ENCODE measurements at places on chromosomes 2 and 18. TPM values are rescaled to one million over a fixed set of nuclear protein-coding genes. Genes with fewer than 3 reads are reported as not detected.

DNA sequence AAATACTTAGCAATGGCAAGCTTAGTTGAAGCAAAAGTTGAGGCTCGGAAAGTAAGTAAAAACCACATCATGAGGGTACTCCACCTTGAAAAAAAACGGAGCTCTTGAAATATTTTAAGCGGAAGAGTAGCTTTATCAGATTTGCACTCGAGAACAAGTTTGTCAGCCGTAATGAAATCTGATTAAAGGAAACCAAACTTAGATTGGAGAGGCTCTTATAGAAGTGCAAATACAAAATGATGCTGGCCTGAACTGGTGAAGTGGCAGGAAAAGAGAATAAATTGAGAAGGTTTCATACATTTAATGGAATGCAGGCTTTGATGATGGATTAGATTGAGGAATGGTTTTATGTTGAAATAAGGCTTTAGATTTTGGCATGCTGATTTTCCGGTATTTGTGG lies 484.2 kb downstream of the PID1 start:
- DNase-seq, result no peak

DNA sequence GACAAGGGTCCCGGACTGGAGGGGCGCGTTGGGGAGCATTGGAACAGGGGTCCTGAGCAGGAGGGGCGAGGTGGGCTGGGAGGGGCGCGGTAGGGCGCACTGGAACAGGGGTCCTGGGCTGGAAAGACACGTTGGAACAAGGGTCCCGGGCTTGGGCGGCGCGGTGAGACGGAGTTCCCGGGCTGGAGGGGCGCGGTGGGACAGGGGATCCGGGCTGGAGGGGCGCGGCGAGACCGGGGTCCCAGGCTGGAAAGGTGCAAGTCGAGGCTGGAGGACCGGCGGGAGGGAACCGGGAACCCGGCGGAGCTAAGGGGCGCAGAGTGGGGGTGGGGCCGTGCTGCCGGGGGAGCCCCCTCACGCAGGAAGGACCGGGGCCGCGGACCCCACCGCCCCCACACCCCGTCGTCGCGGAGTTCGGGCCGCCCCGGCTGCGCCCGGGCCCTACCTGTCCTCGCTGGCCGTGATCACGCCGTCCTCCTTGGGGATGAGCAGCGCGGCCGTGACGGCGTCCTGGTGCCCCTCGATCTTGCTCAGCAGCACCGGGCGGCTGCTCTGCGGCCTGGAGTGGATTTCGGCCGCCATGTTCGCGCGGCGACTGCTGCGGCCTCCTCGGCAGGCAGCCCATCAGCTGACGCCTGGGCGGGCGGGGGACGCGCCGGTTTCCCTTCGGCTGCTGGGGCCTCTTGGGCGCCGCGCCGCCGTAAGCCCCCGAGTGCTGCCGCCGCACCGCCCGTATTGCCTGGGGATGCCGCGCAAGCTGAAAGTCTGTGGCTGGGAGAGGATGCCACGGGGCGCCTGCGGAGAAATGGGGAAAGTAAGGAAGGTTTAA lies at the start of gene WDFY1:
TSS of gene WDFY1 (minus strand) at position 633 of the 829 bp plus-strand sequence. CDS start at position 582, 51 bp downstream.
- peak; percentile 75 for DNase-seq

DNA sequence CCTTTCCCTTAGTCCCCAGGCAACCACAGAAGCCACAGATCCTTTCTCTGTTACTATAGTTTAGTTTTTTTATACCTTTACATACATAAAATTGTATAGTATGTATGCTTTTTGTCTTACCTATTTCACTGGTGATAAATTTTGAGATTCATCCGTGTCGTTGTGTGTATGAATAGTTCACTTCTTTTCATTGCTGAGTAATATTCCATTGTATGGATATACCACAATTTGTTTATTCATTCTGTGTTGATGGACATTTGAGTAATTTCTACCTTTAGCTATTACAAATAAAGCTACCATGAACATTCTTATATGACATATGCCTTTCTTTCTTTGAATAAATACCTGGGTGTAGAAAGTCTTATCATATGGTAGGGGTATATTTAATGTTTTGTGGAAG lies 102.8 kb upstream of the CERS6 start:
- no peak for DNase-seq

- DNase-seq, result no peak
These were observed 105.5 kb upstream of the HDAC4 start for GRCh38 chr2:239506101-239506857.

Gene DNAH7
- polyA plus RNA-seq, result not detected

Gene KCNG3
- polyA plus RNA-seq, result 2.8 TPM

- no peak for DNase-seq
These were observed 51.5 kb downstream of the UGP2 start for GRCh38 chr2:63893163-63893562.

DNA sequence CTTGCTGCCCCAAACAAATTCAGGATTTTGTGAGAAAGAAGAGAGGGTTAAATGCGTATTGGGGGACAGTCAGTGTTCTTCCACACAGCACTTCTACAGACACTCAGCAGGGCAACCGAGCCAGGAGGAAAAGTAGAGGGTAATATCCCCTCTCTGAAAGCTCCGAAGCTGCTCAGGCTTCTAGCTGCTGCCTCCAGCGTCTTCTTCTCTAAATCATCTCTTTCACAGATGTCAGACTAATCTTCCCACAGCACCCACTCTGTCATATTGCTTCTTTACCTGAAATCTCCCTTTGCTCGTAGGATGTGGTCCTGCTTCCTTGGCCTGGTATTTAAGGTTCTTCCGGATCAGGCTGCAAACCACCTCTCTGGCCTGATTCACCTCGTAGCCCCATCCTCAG lies 117.6 kb upstream of the HAAO start:
- no peak for DNase-seq

DNA sequence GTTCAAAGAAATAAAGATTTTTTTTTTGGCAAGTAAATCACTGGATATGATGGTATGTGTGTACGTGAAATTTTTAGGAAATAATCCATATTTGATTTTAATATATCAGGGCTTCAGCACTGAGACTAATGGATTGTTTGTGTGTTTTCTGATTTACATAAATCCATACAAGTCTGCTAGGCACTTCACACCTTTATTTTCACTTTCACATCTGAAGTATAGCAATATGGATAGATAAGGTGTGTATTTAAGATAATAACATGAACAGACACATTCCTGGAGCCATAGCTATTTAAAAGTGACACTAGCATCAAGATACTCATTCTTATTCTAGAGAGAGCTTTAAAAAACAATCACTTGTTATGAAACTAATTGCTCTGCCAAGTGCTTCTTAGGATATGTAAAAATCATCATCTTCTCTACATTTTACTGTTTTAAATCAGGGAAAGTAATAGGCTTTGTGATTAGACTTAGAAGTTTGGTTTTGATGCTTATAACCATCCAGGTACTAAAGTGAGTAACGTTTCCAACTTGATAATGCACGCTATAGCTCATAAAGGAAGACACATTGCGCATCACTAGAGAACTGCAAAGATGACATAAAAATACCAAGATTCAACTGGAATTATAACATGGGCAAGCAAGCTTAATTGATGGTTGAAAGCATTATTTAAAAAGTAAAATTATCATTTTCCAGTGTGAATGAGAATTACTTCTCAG lies 208.9 kb downstream of the ZEB2 start:
- no peak for DNase-seq

DNA sequence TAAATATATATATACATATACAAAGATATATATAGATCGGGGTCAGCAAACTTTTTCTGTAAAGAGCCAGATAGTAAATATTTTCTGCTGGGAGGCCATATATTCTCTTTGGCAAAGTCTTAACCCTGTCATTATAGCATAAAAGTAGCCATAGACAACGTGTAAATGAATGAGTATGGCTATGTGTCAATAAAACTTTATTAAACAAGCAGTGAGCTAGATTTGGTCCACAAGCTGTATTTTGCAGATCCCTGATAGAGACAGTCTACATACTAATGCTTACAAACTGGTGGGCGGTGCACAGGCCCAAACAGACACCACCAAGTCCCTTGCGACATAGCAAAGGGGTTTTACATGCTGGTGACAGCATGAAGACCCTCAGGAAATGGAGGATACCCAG lies 30.3 kb downstream of the SLC14A2 start:
- DNase-seq, result no peak

DNA sequence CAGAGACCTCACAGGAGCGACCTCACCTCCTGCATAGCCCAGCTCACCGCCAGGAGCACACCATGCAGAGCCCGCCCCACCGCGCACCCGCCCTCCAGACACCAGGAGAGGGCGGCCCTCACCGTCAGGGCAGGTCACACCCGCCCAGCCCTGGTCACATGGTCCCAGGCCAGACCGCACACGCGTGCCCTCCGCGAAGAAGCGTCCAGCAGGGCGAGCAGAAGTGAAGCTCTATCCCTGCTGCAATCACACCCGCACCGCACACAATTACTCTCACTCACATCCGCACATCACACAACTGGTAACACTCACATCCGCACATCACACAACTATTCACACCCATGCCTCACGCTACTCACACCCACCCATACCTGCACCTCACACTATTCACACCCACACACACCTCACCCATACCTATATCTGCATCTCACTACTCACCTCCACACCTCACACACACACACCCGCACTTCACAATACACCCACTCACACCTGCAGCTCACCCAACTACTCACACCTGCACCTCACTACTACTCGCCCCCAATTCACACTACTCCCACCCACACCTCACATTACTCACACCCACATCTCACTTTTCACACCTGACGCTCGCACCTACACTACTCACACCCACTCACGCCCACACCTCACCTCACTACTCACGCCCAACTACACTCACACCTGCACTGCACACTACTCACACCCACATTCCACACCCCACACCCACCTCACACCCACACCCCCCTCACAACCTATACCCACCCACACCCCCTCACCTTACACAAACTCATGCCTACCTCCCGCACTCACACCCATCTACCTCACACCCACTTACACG lies 242.0 kb downstream of the HDAC4 start:
- no peak for DNase-seq

Gene MPP4
- not detected for polyA plus RNA-seq

Gene KCNE4
- polyA plus RNA-seq, result not detected

Gene CBLN2
- polyA plus RNA-seq, result not detected

DNA sequence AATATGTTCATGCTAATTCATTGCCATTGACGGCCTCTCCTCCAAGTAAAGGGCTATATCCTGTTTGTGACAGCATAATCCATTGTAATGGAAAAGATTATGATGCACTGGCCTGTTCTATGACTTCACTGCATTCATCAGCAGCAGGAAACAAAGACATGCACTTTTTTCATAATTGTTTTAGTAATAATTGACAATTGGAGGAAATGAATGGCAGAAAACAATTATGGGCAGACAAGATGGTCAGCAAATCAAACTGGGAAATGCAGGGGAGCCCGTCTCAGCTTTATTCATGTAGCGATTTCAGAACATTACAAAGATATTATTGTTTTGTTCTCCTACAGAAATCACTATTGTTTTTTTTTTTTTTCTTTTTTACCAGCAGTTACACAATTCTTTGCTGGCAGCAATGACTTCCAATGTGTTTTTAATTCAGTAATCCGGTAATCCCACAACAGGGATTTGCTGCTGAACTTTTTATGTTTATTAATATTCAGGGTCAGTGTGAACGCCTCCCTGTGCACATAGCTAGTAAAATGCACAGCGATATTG lies 33.8 kb upstream of the RASGRP3 start:
- DNase-seq, result no peak

DNA sequence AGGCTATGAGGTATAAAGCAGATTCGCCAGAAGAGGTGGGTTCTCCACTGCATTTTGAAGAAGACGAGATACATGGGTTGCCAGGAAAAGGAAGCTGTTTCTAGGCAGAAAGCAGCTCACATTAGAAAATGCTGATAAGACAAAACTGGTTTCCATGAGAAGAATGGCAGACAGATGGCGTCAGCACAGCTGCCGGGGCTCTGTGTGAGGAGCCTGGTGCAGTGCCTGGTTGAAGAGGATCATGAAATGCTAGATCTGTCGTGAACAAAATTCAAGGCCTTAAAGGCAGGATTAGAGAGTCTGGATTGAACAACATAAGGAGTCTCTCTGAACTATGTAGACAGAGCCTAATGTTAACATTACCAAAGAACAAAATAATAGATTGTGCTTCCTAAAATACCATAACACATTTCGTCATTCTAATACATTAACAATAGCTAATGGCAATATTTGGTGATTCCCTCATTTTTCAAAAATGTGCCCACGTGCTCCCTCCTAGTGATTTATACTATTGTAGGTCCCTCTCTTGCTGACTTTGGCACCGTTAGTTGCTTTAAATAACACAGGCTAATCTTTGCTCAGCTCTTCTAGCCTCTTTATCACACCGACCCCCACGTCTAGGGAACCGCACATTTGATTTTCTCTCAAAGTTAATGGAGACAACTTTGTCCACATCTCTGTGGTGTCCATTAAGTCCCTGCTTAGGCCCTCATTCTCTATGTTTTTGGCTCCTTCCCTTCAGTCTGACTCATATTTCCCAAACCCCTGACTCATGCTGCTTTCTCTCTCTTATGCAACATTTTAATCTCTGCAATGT lies 38.2 kb downstream of the EFEMP1 start:
- DNase-seq, result no peak

- no peak for DNase-seq
These were observed 2.9 kb downstream of the RNF149 start for GRCh38 chr2:101305492-101306078.

GRCh38 chr2:178530131-178530530 lies 49.9 kb downstream of the PLEKHA3 start:
- no peak for DNase-seq

DNA sequence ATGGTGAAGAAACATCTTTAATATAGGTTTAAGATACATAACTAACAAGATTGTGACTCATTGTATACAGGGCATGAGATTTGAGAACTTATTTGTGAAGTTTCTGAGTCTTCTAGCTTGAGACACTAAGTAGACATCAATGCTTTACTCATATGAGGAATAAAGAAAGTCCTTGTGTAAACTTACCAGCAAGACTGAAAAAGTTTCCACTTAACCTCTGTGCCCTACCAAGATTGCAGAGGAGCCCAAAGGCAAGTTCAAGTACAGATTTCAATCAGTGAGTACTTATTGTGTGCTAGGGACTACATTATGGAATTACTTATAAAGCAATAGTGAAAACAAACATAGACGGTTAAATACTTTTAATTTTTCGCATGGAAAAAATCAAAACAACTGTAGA lies 1041.2 kb upstream of the CELF4 start:
- DNase-seq, result no peak

- no peak for DNase-seq
These were observed 42.7 kb upstream of the SEMA4C start for GRCh38 chr2:96912346-96913116.

GRCh38 chr2:36731941-36732672 lies 35.6 kb downstream of the VIT start:
- DNase-seq, result no peak

- no peak for DNase-seq
These were observed 238.3 kb downstream of the ATAD2B start for GRCh38 chr2:23688486-23689130.

Gene THAP4
- 59.7 TPM for polyA plus RNA-seq

GRCh38 chr2:527581-527980 lies 149.6 kb downstream of the TMEM18 start:
- DNase-seq, result no peak
